ENCODE measurements at places on chromosomes 6 and 20.

GRCh38 chr6:140073456-140073855, 699.0 kb upstream of the CITED2 start:
- no peak for DNase-seq

DNA sequence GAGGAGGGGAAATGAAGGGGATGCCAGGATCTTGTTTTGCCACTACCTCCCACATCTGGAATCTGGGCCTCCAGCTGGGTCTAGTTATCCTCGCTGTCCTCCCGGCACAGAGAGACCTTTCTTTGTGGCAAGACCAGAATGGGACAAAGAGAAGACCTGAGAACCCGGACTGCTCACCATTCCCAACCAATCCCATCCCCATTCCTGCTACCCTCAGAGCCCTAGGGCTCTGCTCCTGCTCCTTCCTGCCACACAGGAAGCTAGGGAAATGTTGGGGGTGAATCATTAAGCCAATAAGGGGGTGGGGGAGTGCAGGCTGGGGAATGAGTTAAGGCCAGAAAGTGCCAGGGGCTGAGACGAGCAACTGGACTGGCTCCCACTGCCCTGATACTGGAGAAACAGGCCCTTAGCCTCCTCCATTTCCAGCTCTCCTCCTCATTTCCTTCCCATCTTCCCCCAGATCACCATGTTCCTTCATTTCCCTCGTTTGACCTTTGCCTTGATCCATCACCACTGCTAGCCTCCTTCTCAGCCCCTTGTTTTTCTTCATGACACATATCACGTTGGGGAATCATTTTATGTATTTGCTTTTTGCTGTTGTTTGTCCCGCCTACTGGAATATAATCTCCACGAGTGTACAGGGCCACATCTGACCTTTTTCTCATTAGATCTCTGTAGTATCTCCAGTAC, 4.6 kb upstream of the IER3 start:
- no peak for DNase-seq

GRCh38 chr6:133544419-133544818, 303.3 kb downstream of the EYA4 start:
- no peak for DNase-seq

GRCh38 chr6:150687508-150687907, 87.8 kb downstream of the PLEKHG1 start:
- no peak for DNase-seq

DNA sequence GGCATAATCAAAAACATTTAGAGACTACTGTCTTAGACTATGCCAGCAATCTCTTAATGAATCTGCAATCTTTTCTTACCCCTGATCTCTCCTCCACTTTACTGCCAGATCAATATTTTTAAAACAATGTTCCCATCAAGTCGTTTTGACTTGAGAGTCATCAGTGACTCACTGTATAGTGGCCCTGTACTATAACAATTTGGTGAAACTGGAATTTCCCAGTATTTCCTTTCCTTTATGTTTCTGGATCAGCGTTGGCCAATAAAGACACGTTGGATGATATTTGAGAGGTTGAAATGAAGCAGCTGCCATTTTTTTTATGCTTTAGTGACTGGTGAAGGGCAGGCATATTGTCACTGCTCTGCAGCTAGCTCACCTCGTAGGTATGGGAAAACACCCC, 10.1 kb upstream of the SMIM13 start:
- no peak for DNase-seq

DNA sequence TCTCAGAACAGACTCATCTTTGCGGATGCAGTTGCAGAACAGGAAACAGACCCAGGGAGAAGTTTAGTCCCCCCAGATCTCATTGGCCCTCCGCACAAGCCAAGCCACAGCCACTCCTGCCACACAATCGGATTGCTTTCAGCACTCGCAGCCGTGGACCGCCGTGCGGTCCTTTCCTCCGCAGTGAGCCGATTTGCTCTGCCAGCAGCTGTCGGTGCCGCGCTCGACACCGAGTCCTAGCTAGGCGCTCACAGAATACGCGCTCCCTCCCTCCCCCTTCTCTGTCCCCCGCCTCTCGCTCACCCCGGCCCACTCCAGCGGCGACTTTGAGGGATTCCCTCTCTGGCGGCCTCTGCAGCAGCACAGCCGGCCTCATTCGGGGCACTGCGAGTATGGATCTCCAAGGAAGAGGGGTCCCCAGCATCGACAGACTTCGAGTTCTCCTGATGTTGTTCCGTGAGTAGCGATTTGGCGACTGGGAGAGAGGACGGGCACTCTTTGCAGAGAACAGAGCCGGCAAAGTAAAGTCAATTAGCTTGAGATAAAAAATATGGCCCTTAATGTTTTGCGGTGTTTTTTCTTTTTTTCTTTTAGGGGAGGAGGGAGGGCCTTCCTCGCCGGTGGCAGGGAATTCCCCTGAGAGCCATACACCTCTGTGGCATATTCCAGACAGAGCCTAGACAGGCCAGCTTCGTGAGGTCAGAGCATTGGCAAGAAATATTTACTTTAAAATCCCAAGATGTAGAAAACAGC, at the start of gene LAMP5:
LAMP5 (plus strand) TSS at position 130 of the 753 bp plus-strand sequence; CDS start at position 393, 263 bp downstream.
- no peak for DNase-seq

DNA sequence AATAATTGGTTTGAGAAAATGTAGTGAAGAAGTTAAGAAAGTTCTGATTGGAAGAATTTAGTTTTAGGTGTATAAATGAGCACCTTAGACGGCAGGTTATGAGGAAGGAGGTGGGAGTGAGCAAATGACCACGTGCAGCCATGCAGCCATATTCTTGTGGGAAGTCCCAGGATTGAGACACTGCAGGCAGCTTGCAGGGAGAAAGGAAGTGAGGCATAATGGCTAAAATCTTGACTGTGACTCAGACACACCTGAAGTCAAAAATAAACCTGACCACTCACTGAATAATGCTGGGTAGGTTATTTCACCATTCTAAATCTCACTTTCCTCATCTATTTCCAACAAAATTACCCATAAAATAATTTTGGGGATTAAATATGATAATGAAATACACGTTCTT, 16.6 kb downstream of the DSE start:
- no peak for DNase-seq

GRCh38 chr6:72740135-72740534, 118.3 kb downstream of the KCNQ5 start:
- no peak for DNase-seq

DNA sequence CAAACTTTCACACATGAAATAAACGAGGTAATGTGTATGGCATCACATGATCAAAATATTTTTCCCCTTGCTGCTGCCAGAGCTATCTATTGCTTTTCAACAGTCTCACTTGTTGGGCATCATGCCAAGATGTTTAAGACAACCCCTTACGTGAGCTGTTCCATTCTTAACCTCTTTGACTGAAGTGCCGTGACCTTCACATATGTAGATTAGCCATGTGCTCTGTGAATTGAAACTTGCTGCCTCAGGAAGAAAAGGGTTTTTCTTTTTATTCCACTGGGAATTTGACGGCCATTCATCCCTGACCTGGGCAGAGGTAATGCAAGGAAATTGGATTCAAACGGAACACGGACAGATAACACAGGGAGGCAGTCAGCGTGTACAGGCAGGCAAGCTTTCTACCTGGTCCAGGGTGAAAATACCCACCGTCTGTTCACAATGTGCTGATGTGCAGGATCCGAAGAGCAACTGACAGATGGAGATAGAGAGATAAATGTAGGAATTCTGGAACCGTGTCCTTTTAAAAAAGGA, 14.2 kb downstream of the ARID1B start:
- no peak for DNase-seq

GRCh38 chr6:136249336-136249735, 775 bp downstream of the MTFR2 start:
- no peak for DNase-seq

DNA sequence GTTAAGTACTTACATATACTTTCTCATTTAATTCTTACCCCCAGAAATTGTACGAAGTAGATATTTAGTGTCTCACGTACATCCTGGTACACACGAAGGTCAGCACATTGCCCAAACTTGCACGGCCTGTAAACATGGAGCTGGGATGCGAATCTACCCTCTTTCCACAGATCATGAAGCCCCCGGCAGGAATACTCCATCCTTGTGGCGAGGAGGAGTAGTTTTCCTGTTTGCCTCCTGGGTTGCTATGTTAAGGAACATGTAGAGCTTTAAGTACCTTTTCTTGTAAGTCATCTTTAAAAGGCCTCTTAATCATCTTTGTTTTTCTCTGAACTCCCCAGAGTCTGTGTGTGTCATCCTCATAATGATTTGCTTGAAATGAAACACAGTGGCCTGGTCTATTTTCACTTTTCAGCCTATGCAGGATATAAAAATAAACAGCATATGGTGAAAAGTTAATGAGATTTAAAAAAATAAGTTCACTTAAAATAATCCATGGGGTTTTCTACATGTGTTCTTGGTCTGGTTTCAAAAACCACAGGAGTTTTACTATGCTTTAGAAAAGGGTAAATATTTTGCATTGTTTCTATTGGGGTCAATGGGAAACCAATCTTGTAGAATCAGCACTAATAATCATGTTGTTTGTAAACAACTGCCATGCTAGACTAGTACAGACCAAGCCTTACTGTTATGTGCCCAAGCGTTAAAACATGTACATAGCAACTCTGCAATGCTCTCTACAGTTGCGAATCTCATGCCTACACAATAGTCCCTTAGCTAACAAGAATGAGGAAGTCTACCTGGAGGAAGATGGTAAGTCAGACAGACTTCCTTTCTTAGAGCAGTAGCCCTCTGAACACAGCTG, 9.3 kb upstream of the ARID1B start:
- DNase-seq: no peak

GRCh38 chr20:38315290-38315966, 11.5 kb downstream of the BPI start:
- no peak for DNase-seq

DNA sequence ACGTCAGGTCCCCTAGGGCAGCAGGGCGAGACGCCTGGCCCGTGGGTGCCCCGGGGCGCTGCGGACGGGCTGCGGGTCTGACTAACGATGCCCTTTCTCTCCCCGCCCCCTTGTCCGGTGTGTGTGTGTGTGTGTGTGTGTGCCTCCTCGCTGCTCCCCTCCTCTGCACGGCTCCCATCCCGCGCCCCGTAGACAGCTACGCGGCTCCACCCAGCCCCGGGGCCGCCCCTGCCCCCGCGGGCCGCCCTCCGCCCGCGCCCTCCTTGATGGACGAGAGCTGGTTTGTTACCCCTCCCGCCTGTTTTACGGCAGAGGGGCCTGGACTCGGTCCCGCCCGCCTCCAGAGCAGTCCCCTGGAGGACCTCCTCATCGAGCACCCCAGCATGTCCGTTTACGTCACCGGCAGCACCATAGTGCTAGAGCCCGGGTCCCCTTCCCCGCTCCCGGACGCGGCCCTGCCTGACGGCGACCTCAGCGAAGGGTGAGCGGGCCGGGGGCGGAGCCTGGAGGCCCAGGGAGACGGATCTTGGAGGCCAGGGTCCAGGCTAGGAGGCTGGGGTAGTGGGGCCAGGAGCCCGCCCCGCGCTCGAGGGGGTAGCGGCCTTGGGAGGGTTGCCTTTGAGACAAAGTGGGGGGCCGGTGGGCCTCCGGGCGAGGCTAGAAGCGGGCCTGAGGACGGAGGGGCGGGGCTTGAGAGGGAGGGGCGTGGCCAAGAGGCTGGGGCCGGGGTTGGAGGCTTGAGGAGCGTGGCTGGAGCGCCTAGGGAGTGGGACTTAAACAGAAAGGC, 5.1 kb downstream of the TP53INP2 start:
- peak; percentile 74 for DNase-seq

GRCh38 chr6:159945801-159946392, 23.0 kb upstream of the IGF2R start:
- DNase-seq: no peak

DNA sequence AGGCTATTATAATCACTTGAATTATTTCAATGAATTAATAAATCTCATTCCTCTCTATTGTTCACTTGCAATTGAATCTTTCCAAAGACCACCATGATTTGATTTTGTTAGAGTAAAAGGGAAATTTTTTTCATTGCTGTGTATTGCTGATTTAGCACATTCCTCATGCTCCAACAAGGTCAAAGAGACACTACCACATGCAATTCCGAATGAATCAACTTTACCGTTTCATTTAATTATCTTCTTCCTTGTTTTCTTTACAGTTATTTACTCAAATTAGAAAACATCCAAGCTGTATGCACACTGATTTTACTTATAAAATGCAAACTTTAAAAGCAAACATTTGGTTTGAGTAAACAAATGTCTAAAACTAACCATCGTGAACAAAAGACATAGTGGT, 967 bp downstream of the KIAA0408 start:
- no peak for DNase-seq

Measured in right renal cortex interstitium (tissue), 3 donors.